ENCODE measurements at places on chromosomes 3 and 15.
A peak's percentile ranks its signal among the peaks of the same experiment; 100 is the strongest.

GRCh38 chr3:17014284-17014683, 129.5 kb downstream of the PLCL2 start:
- DNase-seq = no peak

DNA sequence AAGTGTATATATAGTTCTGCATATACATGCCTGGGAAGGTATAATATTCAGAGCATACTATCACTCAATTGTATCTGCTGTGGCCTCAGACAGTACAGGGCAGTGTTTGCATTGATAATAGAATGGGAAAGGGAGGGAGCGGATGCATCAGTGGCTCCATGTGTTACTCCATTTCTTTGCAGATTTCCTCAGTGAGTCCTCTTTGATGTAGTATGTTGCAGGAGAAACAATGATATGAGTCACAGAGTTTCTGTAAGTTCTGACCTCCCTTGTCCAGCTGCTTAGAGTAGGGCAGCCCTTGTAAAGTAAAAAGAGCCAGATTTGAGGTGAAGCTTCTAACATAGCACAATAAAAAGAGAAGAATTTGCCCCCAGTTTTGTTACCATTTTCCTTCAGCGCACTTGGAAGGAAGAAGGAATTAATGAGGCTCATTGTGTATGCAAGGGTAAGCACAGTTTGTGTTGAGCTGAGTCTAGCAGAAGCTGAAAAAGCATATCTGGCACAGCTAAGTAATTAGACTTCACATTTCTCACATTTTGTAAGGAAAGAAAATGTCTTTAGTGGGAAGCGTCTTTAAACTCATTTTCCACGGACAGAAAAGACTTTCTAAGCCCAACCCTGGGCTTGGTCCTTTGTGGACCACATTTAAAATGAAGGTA, 555.8 kb upstream of the IL12A start:
- DNase-seq = no peak

DNA sequence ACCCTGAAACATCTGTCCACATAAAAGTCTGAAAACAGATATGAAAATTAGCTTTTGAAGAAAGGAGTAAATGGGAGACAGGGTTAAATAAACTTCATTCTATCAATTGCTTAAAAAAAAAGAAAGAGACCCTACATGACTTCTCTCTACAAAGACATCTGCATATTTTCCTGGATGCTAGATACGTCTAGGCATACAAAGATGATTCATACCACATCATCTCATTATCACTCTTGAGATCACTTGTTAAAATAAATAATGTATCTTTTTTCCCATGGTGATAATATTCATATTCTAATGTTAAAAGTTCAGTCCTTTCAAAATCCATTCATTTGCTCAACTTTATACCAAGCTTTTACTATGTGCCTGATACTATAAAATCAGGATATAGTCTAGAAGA, 295.8 kb downstream of the MAGI1 start:
- DNase-seq = no peak

- DNase-seq = no peak
Observed at GRCh38 chr3:31606453-31606852, 73.7 kb downstream of the STT3B start.

- peak; percentile 71 for DNase-seq
Observed at GRCh38 chr15:45714590-45715488, 80.0 kb downstream of the SQOR start.

DNA sequence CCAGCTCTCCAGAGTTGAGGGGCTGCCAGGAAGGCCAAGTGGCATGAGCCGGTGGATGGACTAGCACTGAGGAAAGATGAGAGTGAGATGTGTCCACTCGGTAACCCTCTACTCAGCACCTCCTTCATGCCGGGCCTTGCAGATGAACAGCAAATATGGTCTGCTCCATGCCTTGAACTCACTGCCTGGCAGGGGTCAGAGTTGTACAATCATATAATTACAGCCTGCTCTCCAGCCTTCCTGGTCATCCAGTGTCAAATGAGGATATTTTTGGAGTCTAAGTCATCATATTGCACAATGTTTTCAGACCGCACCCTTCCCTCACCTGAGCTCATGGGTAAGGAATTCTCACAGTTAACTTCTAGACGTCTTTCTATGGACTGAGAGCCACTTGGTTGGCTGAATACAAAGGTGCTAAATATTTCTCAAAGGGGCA, 4.9 kb downstream of the MGLL start:
- DNase-seq = no peak
